ENCODE measurements at places on chromosomes 6 and 20.
A peak's percentile ranks its signal among the peaks of the same experiment; 100 is the strongest.

DNA sequence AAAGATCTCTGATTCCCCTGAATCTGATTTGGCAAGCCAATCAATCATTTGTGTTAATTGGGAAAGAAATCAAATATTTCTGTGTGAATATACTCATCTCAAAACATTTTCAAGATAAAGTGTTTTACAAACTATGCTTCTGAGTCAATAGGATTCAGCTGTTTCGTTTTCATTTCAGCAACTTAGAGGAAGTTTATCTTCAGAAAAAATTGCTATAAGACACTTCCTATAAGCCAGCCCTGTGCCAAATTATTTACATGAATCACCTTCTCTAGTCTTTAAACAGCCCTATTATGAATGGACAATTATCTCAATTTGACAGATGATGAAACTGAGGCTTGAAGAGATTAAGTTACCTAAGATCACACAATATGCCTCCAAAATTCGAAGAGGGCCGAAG is 10.9 kb downstream of the DEFB129 start:
- no peak for DNase-seq

DNA sequence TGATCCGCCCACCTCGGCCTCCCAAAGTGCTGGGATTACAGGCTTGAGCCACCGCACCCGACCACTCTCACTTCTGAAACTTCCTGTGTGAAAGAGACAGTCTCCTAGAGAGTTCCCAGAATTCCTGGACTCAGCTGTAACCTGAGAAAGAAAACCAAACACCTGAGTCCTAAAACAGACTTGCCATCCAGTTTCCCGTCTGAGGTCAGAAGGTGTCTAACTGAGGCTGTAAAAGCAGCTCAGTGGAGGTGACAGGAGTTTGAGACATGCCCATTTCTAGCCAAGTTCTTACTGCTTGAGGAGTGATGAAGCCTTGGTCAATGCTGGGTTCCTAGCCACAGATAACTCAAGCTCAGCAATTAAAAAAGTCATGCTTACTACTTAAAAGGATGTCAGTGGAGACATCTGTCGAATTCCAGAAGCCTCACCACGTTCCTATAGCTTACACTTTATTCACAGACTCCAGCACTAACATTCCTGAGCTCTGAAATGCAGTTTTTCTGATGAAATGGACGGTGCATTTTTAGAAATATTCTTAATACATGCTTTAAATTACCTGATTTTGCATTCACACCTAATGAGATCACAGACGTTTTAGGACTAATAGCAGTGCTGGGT is 6.1 kb downstream of the UQCC2 start:
- DNase-seq: no peak

- no peak for DNase-seq
These were observed 18.6 kb downstream of the DYNLT1 start for GRCh38 chr6:158625881-158626305.

DNA sequence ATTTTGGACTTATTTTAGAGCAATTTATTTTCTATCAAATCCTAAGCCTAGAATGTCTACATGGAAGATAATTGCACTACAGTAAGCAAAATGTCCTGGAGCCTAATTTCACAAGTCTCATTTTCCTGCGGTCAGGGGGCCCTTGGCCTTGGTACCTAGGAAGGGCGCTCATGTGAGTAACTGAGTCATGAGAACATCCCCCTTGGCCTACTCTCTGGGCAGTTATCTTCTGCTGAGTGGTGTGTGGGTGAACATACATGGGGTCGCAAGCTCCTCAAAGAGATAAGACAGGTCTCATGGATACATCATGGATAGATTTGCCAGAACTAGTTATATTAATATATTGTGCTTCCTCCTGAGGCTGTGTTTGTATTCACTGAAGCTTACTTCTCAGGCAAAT is 211.2 kb upstream of the MARCKS start:
- no peak for DNase-seq

DNA sequence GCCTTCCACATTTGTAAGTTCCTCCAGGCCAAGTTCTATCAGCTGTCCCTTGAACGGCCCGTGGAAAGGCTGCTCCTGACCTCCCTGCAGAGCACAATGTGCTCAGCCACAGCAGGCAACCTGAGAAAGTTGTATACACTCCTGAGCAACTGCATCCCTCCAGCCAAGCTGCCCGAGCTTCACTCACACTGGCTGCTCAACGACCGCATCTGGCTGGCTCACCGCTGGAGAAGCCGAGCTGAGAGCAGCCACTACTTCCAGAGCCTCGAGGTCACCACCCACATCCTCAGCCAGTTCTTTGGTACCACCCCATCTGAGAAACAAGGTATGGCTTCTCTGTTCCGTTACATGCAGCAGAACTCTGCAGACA is 2.1 kb downstream of the ZSWIM1 start:
- no peak for DNase-seq

DNA sequence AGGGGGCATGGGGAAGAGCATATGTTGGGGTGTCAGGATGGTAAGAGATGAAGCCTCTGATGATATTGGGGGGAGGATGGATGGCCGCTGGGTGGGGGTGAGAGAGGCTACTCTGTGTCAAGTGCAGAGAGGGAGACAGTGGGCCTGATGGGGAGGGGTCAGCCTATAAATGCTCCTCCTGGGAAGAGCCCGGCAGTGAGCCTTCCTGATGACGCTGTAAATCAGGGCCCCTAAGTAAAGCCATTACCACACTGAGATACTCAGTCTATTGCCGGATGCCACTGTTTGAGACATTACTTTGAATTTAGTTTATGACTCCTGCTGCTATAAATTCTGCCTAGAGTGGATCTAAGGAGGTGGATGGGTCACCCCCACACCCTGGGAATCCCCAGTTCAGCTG is 28.1 kb downstream of the LRFN2 start:
- DNase-seq: no peak

DNA sequence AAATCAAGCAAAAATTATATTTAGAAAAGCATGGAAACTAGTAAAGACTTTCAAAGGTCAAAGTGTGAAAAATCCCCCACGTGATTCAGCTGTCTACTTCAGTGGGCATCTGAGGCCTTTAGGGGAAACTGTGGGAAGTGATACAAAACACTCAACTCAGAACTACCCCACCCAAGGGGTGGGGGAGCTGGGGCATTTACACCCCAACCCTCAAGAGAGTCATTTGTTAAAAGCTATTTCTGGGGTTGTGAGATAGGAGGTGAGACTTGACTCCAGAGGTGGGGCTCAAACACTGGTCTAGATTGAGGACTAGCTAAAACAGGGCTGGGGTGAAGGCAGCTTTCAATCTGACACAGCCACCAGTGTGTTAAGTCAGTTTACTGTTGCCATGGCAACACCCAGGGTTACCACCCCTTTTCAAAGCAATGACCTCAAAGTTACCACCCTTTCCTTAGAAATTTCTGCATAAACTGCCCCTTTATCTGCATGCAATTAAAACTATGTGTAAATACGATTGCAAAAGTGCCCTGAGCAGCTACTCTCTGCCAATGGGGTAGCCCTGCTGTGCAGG is 9.9 kb upstream of the GTSF1L start:
- no peak for DNase-seq

DNA sequence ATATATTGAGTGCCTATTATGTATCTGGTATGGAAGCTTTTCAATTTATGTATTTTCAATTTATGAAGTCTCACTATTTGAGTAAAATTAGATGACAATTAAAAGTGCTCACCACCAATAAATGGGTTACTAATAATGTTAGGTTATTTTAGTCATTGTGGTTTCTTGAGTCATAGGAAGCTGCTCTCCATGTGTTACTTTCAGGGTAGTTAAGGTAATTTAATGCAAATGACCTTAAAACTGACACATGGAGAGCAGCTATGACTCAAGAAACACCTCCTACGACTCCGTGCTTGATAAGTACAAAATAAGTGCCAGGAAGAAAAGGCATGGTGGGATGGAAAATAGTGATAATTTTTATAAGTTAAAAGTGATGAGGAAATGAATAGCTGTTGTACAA is 16.5 kb upstream of the TINAG start:
- no peak for DNase-seq

GRCh38 chr6:165962366-165962765 is 205.3 kb downstream of the TBXT start:
- DNase-seq: no peak

GRCh38 chr6:158538741-158539140 is 21.1 kb upstream of the TMEM181 start:
- DNase-seq: no peak

GRCh38 chr6:105880030-105880492 is 206.1 kb upstream of the PRDM1 start:
- DNase-seq: no peak

DNA sequence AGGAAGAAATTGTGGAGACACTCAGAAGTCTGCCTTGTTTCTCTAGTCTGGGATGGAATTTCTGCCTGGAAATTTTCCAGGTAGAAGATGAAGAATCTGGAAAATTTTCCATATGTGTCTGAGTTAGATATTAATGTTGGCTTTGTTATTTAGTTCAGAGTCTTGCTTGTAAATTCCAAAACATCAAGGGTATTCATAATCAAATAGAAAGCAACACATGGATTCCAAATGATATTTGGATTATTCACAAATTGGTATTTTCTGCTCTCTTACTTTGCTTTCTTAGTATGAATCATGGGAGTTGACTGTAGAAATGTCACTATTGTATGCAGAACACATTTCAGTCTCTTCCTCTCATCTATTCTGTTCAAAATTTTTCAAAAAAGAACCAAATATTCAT is 116.0 kb downstream of the GRIK2 start:
- no peak for DNase-seq

- DNase-seq: peak; percentile 73
These were observed 29.2 kb downstream of the SGK1 start for GRCh38 chr6:134288538-134289203.

DNA sequence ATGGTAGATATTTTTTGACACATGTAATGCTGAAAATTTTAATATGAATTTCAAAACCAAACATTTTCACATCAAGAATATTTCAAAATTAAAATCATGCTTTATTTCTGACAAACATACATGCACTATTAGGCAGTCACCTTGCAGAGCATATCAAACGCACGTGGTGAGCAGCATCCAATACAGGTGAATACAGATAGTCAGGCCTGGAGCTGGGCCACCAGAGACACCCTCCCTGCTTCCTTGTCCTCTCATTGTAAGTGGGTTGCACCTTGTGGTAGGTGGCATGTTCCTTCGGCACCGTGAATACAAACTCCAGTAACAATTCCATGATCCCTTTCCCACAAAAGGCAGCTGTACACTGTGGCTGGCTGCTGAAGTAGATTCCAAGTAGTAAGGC is 8.9 kb downstream of the REV3L start:
- no peak for DNase-seq

DNA sequence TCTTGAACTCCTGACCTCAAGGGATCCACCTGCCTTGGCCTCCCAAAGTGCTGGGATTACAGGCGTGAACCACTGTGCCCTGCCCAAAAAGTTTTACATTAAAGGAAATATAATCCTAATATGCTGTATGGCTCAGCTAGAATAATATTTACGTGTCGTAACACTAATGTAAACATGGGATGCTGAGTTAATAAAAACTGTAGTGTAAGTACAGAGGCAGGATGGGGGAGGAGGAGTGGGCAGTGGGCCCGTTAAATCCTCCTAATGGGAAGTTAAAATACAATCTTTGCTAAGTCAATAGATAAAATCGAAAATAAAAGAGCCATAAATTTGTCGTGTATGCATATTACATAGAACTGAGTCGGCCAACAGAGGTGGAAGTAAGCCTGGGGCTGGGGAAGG is 12.1 kb upstream of the IP6K3 start:
- no peak for DNase-seq
